Activated naive CD8-positive, alpha-beta T cell treated with anti-CD3 and anti-CD28 coated beads for 36 hours (primary cell): ENCODE measurements at places on chromosomes 12 and 14. TPM values are rescaled to one million over a fixed set of nuclear protein-coding genes. Genes with fewer than 3 reads are reported as not detected.

GNG2 gene
- 132 TPM for total RNA-seq

GRCh38 chr14:94819531-94819930 is 49.6 kb upstream of the GSC start:
- H3K4me3 ChIP-seq, result no peak overlapping the region
- no peaks in the 10 kb centered on the region for H3K36me3 ChIP-seq
- H3K27ac ChIP-seq, result no peak overlapping the region
- H3K4me1 ChIP-seq, result no peaks in the 10 kb centered on the region
- DNase-seq, result no peak
- peaks cover 14% of the 10 kb centered on the region for H3K27me3 ChIP-seq

GRCh38 chr12:131188131-131189050 is 234.7 kb downstream of the ADGRD1 start:
- no peaks in the 10 kb centered on the region for H3K4me1 ChIP-seq
- H3K27ac ChIP-seq, result no peak overlapping the region
- no peaks in the 10 kb centered on the region for H3K36me3 ChIP-seq
- H3K4me3 ChIP-seq, result no peak overlapping the region

DNA sequence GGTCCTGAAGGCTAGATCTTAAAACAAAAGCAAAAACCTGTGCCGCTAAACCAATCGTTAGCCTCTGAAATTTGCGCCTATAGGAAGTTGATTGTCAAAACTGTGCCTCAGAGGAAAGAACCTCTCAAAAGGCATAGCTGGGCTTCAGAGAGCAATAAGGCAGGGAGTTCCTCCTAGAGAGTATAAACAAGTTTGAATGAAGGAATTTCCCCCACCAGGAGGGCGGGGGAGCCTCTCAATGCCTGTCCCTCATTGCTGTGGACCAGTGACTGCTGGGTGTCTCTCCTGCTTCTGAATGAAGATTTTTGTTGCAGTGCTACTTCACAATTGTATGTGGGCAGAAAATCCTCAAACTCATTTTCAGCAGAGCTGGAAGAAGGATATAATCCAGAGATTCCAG is 88.6 kb downstream of the KCNK10 start:
- no peak overlapping the region for H3K4me3 ChIP-seq
- H3K4me1 ChIP-seq, result peaks cover 2% of the 10 kb centered on the region
- peaks cover 14% of the 10 kb centered on the region for H3K27me3 ChIP-seq
- no peak for DNase-seq

DNA sequence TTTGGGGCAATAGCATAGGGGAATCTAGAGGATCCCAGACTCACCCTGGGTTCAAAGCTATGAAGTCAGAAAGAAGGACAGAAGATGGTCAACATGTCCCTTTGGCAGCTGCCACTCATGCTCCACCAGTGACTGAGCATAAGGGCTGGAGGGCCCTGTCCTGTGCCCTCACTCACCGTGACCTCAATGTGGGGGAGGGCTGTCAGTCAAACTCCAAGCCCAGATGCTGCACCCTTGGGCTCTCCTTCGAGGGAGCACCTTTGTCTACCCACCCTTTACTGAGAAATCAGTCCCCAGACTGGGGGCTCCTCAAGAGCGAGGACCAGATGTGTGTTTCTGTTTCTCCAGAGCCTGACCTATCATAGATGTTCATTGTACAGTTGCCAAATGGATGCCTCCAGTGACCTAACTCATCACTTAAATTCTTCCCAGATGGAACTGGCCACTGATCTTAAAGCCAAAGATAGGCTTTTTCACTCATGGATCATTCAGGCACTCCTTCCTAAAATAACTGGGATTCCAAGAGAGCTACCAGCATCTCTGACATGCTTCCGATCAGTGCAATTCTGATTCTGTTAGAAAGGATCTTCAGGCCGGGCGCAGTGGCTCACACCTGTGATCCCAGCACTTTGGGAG is 27.2 kb upstream of the VSX2 start:
- no peak for DNase-seq
- no peaks in the 10 kb centered on the region for H3K36me3 ChIP-seq
- no peak overlapping the region for H3K27ac ChIP-seq
- peaks cover 4% of the 10 kb centered on the region for H3K27me3 ChIP-seq

GALNT4 gene
- 5.7 TPM for total RNA-seq

DNA sequence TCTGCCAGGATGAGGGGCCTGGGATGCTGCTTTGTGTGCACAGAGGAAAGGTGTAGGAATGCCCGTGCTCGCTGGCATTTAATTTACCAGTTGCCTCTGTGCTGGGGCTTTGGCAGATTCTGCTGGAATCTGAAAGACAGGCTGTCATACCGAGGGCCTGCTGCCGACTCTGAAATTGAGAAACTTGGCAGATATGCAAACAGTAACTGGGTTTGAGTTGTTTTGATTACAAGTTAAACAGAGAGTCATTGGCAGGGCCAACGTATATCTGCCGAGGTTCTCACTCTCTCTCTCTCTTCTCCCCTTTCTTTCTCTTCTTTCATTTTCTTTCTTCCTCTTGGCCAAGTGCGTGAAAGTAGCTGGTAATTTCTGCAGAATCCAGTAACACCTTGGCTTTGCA is 618.7 kb downstream of the VRK1 start:
- H3K4me1 ChIP-seq, result no peaks in the 10 kb centered on the region
- no peaks in the 10 kb centered on the region for H3K36me3 ChIP-seq
- H3K27ac ChIP-seq, result no peak overlapping the region
- H3K27me3 ChIP-seq, result no peaks in the 10 kb centered on the region
- H3K4me3 ChIP-seq, result no peak overlapping the region

- no peaks in the 10 kb centered on the region for H3K27me3 ChIP-seq
- no peaks in the 10 kb centered on the region for H3K36me3 ChIP-seq
- no peak overlapping the region for H3K27ac ChIP-seq
- H3K4me1 ChIP-seq, result peaks cover 16% of the 10 kb centered on the region
- no peak for DNase-seq
These were observed 6.0 kb upstream of the CEBPE start for GRCh38 chr14:23125011-23125410.

GRCh38 chr12:82832981-82833380 is 146.3 kb downstream of the TMTC2 start:
- no peak overlapping the region for H3K4me3 ChIP-seq
- H3K36me3 ChIP-seq, result peaks cover 1% of the 10 kb centered on the region
- no peak overlapping the region for H3K27ac ChIP-seq
- no peak for DNase-seq

ANO6 gene
- total RNA-seq, result 12.6 TPM

ENDOU gene
- total RNA-seq, result not detected

MYL2 gene
- not detected for total RNA-seq

DNA sequence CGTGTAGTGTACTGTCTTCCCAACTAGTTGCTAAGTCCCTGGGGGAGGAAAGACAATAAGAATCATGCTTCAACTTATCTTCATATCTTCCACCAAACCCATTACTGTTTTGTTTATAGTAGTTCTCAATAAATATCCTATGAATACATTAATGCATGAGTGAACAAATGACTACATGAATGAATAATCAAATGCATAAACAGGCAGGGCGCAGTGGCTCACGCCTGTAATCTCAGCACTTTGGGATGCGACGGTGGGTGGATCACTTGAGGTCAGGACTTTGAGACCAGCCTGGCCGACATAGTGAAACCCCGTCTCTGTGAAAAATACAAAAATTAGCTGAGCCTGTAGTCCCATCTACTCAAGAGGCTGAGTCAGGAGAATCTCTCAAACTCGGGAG is 32.1 kb upstream of the NR2C1 start:
- DNase-seq, result no peak
- no peak overlapping the region for H3K4me3 ChIP-seq
- no peaks in the 10 kb centered on the region for H3K27me3 ChIP-seq
- peaks cover 7% of the 10 kb centered on the region for H3K4me1 ChIP-seq

SERPINA9 gene
- not detected for total RNA-seq

SLC8A3 gene
- 0.72 TPM for total RNA-seq

- no peak for DNase-seq
- no peak overlapping the region for H3K27ac ChIP-seq
- H3K36me3 ChIP-seq, result no peaks in the 10 kb centered on the region
- H3K4me1 ChIP-seq, result no peaks in the 10 kb centered on the region
- H3K27me3 ChIP-seq, result no peaks in the 10 kb centered on the region
- H3K4me3 ChIP-seq, result no peak overlapping the region
These were observed 189.2 kb upstream of the RASSF8 start for GRCh38 chr12:25769082-25769945.

DNA sequence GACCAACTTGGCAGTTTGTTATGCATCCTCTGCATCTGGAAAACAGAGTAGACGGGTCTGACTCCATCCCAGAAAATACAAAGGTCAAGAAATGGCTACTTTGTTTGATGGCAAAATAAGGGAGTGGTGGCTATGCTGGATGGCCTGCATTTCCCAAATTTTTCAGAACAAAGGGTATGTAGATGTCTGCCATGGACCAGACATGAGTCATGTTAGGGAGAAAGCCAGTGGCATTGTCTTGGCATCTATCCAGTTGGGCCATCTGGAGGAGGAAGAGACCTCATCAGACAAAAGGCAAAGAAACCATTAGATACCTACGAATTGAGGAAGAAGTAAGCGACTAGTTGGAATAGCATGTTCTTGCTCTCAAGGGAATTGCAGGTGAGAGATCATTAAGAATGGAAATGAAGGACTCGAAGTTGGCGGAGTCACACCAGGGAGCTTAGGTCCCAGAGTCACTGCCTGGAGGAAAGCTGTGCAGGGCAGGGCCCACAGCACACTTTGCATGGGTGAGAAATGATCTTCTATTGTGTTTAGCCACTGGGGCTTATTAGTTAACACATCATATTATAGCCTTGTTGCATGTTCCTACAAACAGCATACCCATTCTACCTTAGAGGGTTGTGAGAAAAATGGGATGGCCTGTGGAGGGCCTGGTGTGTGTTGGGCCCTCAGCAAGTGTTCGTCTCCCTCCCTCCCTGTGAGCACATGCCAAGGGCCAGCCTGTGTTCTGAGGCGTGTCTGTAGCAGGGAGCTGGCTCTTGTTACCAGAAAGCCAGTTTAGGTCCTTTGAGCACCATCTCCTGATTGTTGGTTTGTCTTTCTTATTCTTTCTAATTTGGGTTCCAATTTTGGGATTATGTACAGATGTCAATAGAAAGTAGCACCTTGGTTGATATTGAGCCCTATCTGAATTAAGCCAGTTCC is 119.4 kb downstream of the KTN1 start:
- no peak for DNase-seq
- H3K27ac ChIP-seq, result no peak overlapping the region
- H3K36me3 ChIP-seq, result peaks cover 15% of the 10 kb centered on the region
- no peaks in the 10 kb centered on the region for H3K4me1 ChIP-seq
- no peaks in the 10 kb centered on the region for H3K27me3 ChIP-seq

- no peak overlapping the region for H3K27ac ChIP-seq
- no peaks in the 10 kb centered on the region for H3K36me3 ChIP-seq
- peaks cover 10% of the 10 kb centered on the region for H3K4me1 ChIP-seq
- no peaks in the 10 kb centered on the region for H3K27me3 ChIP-seq
These were observed 8.4 kb upstream of the C12orf75 start for GRCh38 chr12:105322070-105322469.

DNA sequence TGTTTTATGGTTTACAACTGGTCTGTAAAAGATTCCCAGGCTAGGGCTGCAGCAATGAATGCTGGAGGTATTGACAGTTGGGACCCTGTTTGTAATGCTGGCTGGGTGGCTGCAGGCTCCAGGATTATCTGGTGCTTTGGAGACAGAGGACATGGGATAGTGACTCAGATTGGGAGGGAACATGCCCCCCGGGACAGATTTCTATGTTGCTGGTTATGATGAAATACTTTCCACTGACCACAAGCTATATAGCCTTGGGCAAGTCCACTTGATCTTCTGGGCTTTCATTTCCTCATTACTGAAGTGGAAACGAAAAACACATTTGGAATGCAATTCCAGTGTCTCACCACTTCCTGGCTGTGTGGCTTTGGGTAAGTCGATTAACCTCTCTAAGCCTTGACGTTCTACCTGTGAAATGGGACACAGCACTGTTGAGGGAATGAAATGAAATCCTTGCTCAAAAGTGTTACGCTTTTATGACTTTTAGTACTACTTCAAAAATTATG is 6.3 kb upstream of the TPCN1 start:
- no peak overlapping the region for H3K4me3 ChIP-seq
- H3K27ac ChIP-seq, result peak overlapping the region; percentile 10
- DNase-seq, result peak; percentile 27
- H3K4me1 ChIP-seq, result peaks cover 35% of the 10 kb centered on the region

DNA sequence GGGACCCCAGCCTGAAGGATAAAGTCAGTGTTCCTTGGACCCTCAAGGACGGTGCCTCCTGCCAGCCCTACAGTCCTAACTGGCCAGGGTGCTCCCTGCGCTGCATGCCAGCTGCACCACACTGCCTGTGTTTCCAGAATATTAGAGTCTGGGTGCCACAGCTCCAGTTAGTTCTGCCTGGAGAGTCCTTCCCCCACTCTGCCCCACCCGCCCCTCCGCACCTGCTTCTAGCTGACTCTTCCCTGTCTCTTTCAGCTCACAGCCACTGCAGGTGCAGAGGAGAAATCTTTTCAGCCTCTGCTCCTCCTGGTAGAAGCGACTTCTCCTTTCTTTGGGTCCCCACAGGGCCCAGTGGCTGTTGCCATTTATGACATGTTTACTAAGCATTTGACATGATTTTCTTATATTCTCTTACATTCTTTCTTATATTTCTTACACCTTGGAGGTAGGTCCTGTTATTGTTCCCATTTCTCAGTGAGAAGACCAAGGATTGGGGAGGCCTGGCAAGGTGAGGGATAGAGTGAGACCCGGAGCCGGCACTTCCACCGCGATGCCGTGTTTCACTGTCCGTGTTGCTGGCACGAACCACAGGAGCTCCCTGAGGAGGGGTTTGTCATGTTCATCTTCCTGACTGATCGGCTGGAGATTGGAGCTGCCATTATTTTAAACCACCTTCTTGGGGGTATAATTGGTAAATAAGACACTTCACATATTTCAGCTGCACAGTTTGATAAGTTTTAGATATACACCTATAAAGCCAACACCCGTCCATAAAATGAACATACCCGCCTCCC is 29.4 kb downstream of the SYNE3 start:
- H3K36me3 ChIP-seq, result peaks cover 15% of the 10 kb centered on the region
- H3K27me3 ChIP-seq, result no peaks in the 10 kb centered on the region
- peaks cover 36% of the 10 kb centered on the region for H3K4me1 ChIP-seq
- no peak overlapping the region for H3K4me3 ChIP-seq
- no peak for DNase-seq

BCL2L2 gene
- 1.8 TPM for total RNA-seq

DNA sequence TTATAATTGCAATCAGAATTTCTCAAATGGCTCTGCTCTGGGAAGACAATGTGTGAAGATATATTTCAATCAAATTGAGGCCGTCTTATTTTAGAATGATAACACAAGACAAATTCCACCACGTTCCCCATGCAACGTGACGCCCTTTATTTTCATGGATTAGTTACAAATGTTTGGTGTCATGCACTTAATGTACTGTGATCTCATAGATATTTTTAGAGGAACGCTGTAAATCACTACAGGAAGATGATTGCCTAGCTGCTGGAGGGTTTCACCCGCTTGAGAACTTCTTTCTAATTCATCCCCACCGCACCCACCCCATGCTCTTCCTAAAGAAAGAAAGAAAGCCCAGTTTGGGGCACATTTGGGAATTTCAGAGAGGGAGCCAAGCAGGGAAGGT is 117.2 kb downstream of the PLXNC1 start:
- peaks cover 63% of the 10 kb centered on the region for H3K4me1 ChIP-seq
- no peak overlapping the region for H3K4me3 ChIP-seq
- no peaks in the 10 kb centered on the region for H3K27me3 ChIP-seq
- peaks cover 32% of the 10 kb centered on the region for H3K36me3 ChIP-seq
- DNase-seq, result no peak

CLEC2A gene
- total RNA-seq, result not detected

CCDC175 gene
- total RNA-seq, result not detected
